Activated CD4-positive, alpha-beta T cell treated with anti-CD3 and anti-CD28 coated beads, Interleukin-2, amount 50 U/mL, for 48 hours (primary cell): ENCODE measurements at places on chromosomes 7 and 10.

GRCh38 chr7:25613912-25614311 lies 385.6 kb upstream of the NPVF start:
- DNase-seq: no peak

GRCh38 chr10:116536810-116537209 lies 8.9 kb upstream of the PNLIP start:
- DNase-seq: no peak

DNA sequence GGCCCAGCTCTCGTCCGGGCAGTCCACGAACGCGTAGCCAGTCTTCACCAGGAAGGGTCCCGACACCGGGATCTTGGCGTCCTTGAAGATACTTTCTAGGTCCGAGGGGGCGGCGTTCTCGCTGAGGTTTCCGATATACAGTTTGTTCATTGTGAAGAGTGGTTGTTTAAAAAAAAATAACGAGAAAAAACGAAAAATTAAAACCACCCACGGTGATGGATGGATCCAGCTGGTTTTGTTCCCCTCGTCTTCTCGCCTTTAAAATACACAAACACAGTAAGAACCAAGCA lies 385 bp downstream of the IGF2BP3 start:
- no peak for DNase-seq

DNA sequence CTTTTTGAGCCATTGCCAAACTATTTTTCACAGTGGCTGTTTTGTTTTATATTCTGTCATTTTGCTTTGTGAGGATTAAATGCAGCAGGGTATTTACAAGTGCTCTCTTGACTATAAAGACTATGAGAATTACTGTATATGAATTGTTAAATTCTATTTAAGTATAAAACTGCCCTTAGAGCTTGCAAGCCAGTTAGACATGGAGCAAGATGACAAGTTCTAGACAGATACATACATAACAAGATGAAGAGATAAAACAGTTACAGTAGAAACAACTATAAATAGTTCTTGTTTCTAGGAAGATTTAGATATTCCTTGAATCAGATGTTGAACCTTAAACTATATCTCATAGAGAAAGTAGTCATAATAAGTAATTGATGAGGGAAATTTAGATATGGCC lies 60.6 kb downstream of the DNAH11 start:
- DNase-seq: no peak

DNA sequence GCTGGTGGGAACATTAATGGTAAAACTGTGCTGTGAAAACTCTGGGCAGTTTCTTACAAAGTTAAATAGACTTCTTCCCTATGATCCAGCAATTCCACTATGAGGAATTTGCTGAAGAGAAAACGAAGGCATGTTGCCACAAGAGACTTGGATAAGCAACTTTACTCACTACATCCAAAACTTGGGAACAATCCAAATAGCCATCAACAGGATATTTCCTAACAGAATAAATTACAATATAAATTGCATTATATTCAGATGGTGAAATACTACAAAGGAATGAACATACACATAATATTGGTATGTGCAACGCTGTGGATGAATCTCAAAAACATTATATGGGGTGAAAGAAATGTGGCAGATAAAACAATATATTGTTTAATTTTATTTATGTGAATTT lies 21.4 kb upstream of the MKI67 start:
- no peak for DNase-seq

GRCh38 chr10:7159928-7160327 lies 250.9 kb downstream of the SFMBT2 start:
- DNase-seq: no peak

DNA sequence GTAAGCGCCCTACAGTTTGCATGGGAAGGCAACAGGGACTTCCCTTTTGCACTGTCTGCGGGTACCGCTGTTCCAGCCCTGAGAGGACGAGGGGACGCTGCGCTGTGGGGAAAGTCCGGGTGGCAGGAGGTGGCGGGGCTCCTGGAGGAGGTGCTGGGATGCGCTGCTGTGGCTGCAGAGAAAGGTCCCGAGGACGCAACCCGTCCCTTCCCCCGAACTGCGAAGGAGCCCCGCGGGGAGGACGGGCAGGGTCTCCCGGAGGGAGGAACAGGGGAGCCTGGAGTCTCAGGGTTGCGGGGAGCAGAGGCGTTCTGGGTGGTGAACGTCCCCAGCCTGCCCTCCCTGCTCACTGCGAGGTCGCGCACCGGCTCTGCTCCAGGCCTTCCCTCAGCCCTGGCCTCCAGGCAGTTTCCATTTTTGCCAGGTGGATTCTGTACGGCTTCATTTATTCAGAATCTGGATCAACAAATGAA lies 91.6 kb downstream of the CXCL12 start:
- DNase-seq: no peak

DNA sequence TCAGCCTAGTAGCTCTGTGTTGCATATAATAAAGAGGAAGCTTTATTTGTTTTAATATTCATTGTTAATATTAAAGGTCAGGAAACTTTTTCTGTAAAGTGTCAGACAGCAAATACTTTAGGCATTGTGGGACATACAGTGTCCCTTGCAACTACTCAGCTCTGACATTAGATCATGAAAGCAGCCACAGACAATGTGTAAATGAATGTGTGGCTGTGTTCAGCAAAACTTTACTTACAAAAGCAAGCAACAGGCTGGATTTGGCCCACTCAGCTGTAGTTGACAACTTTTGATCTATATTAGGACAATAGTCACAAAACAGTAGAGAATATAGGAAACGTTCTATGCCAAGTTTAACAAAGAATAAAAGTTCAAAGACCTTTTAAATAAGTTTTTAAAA lies 173.3 kb downstream of the RNLS start:
- DNase-seq: no peak

- no peak for DNase-seq
Observed at GRCh38 chr10:123442901-123443300, 223.3 kb upstream of the GPR26 start.

GRCh38 chr7:45089341-45089891 lies 647 bp upstream of the NACAD start:
- peak; percentile 81 for DNase-seq

GRCh38 chr7:17030559-17030958 lies 148.8 kb upstream of the AGR3 start:
- no peak for DNase-seq

DNA sequence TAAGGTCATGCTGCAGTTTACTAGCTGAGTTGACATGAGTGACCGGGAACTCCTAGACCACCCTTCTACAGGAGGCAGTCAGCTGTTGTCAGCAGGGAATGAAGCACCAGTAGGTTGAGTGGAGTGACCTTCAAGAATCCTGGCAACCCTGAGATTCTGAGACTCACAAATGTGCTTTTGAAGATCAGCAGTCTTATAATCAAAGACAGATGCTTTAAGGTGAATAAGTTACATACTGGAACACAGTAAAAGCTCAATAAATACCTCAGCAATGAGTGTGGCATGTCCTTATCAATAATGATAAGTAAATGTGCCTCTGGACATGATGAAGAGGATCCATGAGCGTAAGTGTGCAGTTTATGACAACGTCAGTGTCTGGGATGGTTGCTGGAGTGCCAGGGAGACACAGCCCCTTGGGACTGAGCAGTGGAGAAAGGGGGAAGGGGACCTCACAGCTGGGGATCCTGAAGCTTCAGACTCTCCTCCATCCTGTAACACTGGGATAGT lies 11.9 kb upstream of the OR6V1 start:
- no peak for DNase-seq

GRCh38 chr10:61795551-61795950 lies 105.9 kb upstream of the ARID5B start:
- DNase-seq: no peak

DNA sequence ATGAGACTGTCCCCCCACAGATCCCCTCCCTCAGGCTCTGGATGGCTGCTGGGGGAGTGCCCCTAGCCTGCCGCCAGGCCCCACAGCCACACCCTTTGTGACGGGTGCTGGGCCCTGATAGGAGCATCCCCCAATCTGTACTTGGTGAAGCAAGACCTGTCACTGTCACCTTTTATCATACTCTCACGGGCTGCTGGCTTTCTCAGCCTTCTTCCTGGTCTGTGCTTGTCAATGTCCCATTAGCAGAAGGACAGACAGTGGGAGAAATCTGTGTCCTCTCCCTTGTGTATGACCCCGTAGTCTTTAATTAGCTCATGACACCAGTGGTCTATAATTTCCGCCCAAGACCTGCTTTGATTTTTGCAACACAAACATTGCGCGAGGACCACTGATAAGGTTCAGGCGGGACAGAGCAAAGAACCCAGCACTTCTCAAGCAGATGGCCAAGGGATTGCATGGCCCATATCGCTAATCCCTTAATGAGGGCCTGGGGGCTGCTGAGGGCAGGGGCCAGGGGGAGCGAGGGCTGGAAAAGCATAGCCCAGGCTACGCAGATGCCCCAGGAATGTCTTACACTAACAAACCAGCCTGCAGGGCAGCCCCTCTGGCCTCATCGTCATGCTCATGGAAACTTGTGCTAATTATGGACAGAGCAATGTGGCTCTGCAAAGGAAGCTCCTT lies 127.8 kb downstream of the PTPN20 start:
- DNase-seq: no peak

GRCh38 chr10:127151981-127152699 lies 44.3 kb downstream of the INSYN2A start:
- DNase-seq: no peak

GRCh38 chr7:84482476-84482875 lies 287.9 kb upstream of the SEMA3A start:
- no peak for DNase-seq

DNA sequence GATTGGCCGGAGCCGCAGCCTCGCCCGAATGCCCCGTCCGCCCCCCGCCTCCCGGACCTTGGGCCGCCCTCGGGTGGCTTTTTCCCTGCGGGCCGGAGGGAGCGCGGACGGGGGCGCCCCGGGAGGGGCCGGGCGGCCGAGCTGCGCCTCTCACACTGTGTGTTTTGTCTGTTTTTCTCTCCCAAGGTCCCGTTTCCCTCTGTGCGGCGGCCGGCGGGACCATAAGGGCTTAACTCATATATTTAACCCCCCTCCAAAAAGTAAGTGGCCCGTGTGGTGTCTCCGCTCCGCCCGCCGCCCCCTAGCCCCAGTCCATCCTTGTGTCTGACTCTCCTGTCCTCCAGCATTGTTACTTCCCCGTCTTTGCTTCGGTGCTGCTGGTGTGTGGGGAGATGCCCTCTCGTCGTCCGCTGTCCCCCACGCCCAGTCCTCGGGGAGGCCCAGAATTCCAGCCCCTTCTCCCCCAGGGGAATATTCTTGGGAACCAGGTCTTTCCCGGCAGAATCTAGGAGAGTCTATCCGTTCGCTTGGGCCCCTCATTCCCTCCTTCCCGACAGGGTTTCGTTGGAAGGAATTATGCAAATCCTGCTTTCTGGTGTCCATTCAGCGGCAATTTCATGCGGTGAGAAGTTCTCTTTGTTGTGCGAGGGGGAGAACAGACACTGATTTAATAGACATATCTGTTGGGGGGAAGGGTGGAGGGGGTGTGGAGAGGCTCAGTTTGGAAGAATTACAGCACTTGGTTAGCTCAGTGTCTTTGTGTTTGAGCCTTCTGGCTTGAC lies 1.3 kb downstream of the LCOR start:
- DNase-seq: peak; percentile 16

DNA sequence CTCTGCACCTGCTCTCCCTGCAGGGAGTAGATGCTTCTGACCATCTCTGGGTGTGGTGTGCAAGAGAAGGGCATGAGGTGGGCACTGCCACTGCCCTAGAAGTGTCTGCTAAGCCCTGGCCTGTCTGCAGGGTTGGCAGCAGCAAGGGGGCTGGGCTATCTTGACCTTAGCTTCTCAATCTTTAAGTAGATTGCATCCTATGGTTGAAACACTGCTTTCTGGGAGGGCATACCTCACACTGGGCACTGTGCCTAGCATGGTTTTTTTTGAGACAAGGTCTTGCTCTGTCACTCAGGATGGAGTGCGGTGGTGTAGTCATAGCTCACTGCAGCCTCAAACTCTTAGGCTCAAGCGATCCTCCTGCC lies 54.9 kb downstream of the CLIP2 start:
- DNase-seq: no peak

- DNase-seq: no peak
Observed at GRCh38 chr10:133600657-133601056, 25.9 kb downstream of the FRG2B start.

- no peak for DNase-seq
Observed at GRCh38 chr7:27997188-27997707, 183.3 kb downstream of the JAZF1 start.

DNA sequence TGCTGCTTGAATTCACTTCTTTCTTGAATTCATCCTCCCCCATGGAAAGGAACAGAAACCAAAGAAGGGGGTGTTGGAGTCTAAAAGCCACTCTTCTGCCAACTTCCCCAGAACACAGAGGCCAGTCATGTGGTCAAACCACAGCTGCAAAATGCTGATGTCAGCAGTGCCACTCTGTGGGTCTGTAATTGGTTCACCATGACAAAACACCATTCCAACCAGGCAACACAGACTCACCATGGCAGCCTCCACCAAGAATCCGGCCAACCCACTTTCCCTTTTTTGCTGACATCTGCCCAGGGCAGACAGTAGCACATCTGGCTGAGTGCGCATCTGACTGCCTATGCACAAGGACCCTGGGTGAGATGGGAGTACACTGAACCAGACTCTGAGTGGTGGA lies 16.8 kb downstream of the OSBPL3 start:
- DNase-seq: peak; percentile 62

GRCh38 chr7:50423860-50424259 lies 26.3 kb downstream of the FIGNL1 start:
- DNase-seq: no peak
